ENCODE measurements at places on chromosomes 1 and 21.
A peak's percentile ranks its signal among the peaks of the same experiment; 100 is the strongest.

GRCh38 chr1:15310544-15310943, 63.5 kb downstream of the FHAD1 start:
- no peak for DNase-seq

DNA sequence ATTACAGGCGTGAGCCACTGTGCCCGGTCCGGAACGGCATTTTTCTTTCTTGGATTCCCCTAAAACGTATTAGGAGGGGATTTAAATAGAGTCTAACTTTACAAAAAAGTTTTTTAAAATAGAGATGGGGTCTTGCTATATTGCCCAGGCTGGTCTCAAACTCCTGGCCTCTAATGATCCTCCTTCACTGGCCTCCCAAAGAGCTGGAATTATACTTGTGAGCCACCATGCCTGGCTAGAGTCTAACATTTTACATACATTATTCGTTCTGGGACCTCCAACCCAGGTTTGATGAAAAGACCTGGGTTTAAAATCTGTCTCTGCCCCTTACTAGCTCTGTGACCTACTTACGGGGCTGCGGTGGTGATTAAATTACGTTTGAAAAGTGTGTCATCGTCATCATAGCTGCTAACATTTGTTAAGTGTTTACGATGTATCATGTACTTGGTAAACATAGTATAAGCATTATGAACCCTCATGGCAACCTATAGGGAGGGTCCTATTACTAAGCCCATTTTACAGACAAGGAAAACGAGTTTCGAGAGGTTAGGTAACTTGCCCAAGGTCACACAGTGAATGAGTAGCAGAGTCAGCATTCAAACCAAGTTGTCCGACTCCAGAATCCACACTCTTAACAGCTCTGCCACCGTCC, 24.5 kb downstream of the PLEKHM2 start:
- no peak for DNase-seq

GRCh38 chr1:224623743-224624333, 7.7 kb downstream of the CNIH3 start:
- peak; percentile 32 for DNase-seq

DNA sequence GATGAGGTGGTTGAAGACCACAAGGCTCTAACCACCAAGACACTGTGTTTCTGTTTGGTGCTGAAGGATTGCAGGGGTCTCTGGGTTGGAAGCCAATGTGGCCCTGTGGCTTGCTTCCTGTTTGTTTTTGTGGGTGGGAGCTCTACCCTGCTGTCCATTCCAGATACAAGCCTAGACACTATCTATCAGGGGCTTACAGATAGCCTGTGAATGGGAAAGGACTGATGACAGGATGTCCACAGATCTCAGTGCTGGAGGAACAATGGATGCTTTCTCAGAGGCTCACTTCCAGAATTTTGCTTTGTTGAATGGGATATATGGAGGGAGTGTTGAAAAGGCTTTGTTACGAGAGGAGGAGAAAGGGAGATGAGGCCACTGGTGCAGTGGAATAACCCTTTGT, 69.7 kb downstream of the NOS1AP start:
- DNase-seq, result no peak

GRCh38 chr21:38183961-38184360, 72.8 kb upstream of the KCNJ15 start:
- no peak for DNase-seq

GRCh38 chr1:19101244-19101643, 108.8 kb downstream of the UBR4 start:
- DNase-seq, result no peak

GRCh38 chr1:238141353-238141752, 250.6 kb upstream of the ZP4 start:
- no peak for DNase-seq

- no peak for DNase-seq
Observed at GRCh38 chr1:148363439-148363810, 119.7 kb downstream of the PPIAL4G start.

DNA sequence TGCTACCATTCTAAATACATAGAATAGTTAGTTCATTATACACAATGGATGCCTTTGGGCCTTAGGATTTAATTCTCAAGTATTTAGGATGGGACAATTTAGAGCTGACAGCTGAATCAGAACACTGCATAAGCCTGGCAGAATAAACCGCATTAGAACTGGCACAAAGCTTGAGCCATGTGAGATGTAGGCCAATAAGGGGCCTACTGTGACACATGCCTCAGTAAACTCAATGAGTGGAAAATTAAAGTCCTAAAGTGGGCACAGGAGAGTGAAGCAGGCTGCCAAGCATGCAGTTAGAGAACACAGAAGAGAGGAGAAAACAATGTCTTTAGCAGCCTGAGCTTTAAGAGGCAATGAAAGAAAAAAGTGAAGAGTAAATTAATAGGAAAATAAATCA, 24.3 kb downstream of the SCYL3 start:
- no peak for DNase-seq

- no peak for DNase-seq
Observed at GRCh38 chr1:37931102-37931360, 15.8 kb downstream of the INPP5B start.

DNA sequence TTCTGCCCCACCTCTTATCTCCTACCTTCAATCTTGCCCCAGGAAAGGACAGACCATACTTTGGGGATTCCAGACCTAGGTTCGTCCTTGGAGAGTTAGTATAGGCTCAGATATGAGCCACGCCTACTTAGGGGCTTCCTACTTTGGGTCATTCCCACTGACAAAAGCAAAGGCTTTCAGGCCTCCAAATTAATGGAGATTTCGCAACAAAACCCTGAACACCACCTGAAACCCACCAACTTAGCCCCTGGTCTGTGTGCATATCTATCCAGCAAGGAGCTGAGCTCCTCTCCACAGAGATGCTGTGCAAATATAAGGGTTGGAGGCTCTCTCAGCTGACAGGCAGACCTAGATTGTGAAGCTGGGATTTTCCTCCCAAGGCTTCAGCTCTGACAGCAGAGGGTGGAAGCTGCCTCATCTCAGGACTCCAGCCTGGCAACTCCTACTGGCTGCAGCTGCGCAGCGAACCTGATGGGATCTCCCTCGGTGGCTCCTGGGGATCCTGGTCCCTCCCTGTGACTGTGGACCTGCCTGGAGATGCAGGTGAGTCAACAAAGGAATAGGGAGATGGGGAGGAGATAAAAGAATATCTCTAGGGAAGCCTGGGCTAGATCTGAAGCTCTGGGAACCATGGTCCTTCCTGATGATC, 2.1 kb downstream of the MPL start:
- DNase-seq, result no peak

- no peak for DNase-seq
Observed at GRCh38 chr1:193588311-193589082, 402.1 kb upstream of the B3GALT2 start.

GRCh38 chr1:96073100-96073499, 648.5 kb upstream of the PTBP2 start:
- DNase-seq, result no peak

DNA sequence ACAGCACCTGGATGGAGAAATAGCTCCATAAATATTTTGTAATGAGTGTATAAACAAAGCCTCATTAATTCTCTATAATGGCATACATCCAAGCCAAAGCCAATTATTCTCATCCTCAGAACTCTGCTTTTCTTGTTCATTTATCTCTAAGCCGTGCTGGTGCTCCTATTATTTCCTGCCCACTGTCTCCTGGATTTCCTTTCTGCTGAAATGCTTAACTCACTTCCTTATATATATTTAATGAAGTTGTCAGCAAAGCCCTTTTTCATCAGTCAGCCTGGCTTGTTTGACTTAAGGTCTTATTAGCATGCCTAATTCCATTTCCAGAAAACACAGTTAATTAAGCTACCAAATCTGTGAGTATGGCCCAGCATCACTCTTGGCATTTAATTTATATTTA, 93.4 kb downstream of the SLC25A24 start:
- DNase-seq, result no peak

DNA sequence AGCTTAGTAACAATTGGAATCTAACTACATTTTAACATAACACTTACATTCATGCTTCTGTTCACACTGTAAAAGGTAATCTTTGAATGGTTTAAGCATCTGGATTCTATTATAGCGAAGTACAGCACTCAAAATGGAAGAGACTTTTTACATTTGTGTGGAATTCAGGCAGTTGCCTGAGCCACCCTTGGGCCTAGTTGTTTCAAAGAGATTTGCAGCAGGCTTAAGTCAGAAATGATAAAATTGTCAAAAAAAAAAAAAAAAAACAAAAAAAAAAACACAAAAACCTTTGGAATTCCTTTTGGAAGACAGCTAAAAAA, 199.9 kb downstream of the LYPLAL1 start:
- DNase-seq, result no peak

GRCh38 chr21:44076316-44076715, 30.9 kb upstream of the PWP2 start:
- no peak for DNase-seq

All from fibroblast of the conjunctiva (primary cell).